Stromal cell of bone marrow (primary cell): ENCODE measurements at places on chromosomes 5 and 9.
A peak's percentile ranks its signal among the peaks of the same experiment; 100 is the strongest.

- DNase-seq = no peak
Measured at GRCh38 chr9:37889536-37889935, 14.4 kb downstream of the SLC25A51 start.

GRCh38 chr5:54455413-54456157 is at the start of gene HSPB3:
Gene HSPB3 (plus strand): TSS chr5:54455699. CDS start chr5:54455790, 91 bp downstream.
- DNase-seq = peak; percentile 49

- DNase-seq = no peak
Measured at GRCh38 chr9:131734165-131734610, 5.7 kb downstream of the RAPGEF1 start.

DNA sequence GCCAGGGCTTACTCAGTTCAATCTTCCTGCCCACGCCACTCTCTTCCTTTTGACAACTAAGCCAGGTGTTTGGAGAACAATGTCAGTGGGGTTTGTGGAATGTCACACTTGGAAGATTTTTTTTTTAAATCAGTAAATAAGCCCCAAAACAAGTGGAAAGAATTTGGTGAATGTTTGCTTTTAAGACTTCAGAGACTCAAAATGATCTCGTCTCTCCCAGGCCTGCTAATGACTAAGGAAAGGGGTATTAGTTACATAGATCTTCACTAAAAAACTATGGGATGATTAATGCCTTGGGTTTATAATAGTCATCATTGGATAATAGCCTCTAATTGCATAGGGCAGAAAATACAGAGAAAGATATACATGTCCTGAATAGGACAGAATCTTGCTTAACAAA is 166.4 kb downstream of the DMRT2 start:
- no peak for DNase-seq

DNA sequence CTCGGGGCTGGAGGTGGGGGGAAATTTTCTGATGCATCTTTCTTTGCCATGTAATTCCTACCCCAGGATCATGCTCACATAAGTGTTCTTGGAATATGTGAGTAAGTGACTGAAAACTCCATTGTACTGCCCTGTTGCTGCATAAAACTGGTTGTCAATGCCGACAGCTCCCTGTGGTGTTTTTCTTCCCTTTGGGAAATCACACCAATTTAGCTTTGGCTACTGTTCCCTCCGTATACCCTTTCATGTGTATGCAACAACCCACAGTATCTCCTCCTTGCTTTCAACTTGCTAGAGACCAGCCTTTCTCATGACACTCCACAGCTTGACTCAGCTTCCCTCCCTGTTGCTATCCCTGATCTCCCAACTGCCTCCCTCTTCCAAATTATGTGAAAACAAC is 240.6 kb downstream of the TRIM32 start:
- no peak for DNase-seq

- DNase-seq = no peak
Measured at GRCh38 chr5:181217111-181217802, 5.8 kb upstream of the TRIM41 start.

DNA sequence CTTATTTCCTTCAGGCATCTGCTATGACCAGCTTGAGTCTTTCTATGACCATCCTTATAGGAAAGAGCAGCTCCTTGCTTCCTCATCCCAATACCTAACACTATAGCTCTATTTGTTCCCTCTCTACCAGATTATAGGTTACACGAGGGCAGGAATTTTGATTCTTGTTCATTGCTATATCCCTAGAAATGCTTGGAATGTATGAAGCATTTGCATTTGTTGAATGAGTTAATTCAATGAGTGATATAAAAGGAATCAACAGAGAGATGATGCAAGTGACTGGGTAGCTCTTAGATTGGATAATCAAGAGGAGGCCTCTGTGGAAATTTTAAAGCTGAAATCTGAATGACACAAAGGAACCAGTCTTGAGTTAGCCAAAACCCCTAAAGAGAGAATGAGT is 13.9 kb downstream of the ZCCHC9 start:
- DNase-seq = peak; percentile 20

GRCh38 chr5:43852279-43852678 is 249.3 kb downstream of the NNT start:
- no peak for DNase-seq

- DNase-seq = no peak
Measured at GRCh38 chr9:68981789-68982188, 32.1 kb downstream of the PRKACG start.
